Activated T-helper 1 cell treated with anti-CD3 and anti-CD28 coated beads, Interleukin-12 subunit alpha, Interleukin-12 subunit beta, Interleukin-2, Interleukin-4 antibody, amounts not matched to agents 30 ng/mL and 10 ng/mL and 1 ng/mL, durations not matched to agents 14 hours and 24 hours and 36 hours (primary cell): ENCODE measurements at places on chromosomes 6 and 20. TPM values are rescaled to one million over a fixed set of nuclear protein-coding genes. Genes with fewer than 3 reads are reported as not detected.
A peak's percentile ranks its signal among the peaks of the same experiment; 100 is the strongest.

DNA sequence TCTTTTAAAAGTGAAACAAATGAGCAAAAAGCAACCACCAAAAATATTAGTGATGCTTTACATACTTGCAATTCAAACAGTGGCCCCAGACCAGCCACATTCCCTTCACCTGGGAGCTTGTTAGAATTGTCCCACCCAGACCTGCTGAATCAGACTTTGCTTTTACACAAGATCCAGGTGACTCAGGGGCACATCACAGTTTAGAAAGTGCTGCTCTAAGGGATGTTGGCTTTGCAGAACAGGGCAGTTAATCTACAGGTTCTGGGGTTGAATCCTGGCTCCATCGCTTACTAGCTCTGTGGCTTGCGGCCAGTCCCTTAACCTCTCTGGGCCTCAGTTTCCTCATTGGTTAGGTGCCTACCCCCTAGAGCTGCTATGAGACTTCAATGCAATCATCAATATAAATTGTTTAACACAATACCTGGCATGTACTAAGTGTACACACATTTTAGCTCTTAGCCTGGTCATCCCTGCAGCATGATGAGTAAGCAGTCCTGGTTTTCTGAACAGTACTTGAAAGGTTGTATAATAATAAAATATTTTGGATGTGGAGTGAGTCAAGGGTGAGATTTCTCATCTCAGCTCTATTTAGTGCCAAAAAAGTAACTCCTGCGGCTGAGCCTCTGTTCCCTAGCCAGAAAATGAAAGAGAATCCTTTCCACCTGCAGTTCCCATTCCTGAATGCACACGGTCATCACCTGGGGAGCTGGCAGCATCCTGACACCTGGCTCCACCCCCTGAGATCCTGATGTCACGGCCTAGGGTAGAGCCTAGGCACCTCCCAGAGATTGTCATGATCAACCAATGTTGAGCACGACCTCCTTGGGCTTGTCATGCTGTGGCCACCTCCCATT is 162.7 kb downstream of the ANKRD60 start:
- DNase-seq, result no peak
- H3K4me1 ChIP-seq, result no peaks in the 10 kb centered on the region
- H3K4me3 ChIP-seq, result no peak overlapping the region
- H3K27me3 ChIP-seq, result peaks cover 13% of the 10 kb centered on the region

Gene ENPP1
- 1.0 and 1.2 TPM in 2 replicates for total RNA-seq

- no peak for DNase-seq
- H3K4me3 ChIP-seq, result no peak overlapping the region
- no peaks in the 10 kb centered on the region for H3K27me3 ChIP-seq
Measured at GRCh38 chr6:162750776-162751175, 23.0 kb downstream of the PACRG start.

GRCh38 chr6:52227495-52227894 is 16.8 kb downstream of the IL17F start:
- peak overlapping the region; percentile 2 for H3K4me3 ChIP-seq
- H3K27ac ChIP-seq, result peak overlapping the region; percentile 58
- peaks cover 51% of the 10 kb centered on the region for H3K4me1 ChIP-seq
- peak; percentile 72 for DNase-seq

- H3K27me3 ChIP-seq, result peaks cover 75% of the 10 kb centered on the region
- H3K36me3 ChIP-seq, result no peaks in the 10 kb centered on the region
- DNase-seq, result peak; percentile 38
- peaks cover 41% of the 10 kb centered on the region for H3K4me1 ChIP-seq
- peak overlapping the region; percentile 69 for H3K4me3 ChIP-seq
Measured at GRCh38 chr20:21102603-21103311, 3.4 kb downstream of the LINC00237 start.

DNA sequence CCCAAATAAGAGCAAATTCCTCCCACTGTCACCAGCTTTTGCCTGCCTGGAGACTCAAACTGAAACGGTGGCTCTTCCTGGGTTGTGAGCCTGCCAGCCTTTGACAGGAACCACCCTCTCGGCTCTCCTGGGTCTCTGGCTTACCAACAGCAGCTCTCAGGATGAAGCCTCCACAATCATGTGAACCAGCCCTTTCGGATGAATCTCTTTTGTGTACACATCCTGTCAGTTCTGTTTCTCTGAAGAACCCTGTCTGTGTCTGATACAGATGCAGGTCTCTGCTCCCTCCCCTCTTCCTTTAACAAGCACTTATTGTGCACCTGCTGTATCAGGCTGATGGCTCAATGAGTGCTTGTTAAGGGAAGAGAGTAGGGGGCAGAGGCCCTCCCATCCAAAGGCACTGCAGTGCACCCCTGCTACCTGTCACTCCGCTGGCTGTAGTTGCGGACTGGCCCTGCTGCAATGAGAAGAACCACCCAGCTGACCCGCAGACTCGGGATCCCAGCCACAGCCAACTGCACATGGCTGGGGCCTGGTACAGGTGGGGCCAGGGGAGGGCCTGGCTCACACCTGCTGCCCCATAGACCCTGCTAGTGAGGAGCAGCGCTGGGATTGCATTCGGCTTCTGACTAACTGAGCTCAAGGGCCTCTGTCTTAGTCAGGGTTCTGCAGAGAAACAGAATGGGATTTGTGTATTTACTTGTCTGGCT is 120.1 kb upstream of the PMEPA1 start:
- H3K4me3 ChIP-seq, result no peak overlapping the region
- H3K4me1 ChIP-seq, result no peaks in the 10 kb centered on the region
- H3K36me3 ChIP-seq, result no peaks in the 10 kb centered on the region
- peaks cover 3% of the 10 kb centered on the region for H3K27me3 ChIP-seq
- no peak overlapping the region for H3K27ac ChIP-seq
- DNase-seq, result no peak

DNA sequence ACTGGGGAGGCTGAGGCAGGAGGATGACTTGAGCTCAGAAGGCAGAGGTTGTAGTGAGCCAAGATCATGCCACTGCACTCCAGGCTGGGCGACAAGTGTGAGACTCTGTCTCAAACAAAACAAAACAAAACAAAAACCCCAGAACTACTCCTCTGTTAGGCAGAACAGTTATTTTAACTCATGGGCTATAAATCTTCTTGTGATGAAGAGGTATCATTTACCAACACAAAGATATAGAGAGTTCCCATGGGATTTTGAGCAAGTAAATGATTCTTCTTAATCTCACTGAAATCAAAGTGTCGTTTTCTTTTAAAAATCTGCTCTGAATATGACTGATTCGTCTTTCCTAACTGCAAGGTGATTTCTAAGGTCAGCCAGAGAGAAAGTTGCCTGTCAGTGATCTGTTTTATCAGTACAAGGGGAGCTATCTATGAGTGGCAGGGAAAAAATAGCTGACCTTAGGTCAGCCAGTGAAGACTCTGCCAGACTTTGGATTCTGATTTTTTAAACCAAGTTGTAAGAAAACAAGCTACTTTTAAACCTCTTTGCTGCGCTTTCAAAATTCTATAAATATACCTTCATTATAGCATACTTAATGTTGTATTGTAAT is 3.8 kb upstream of the DSP start:
- no peak overlapping the region for H3K27ac ChIP-seq
- H3K27me3 ChIP-seq, result peaks cover 68% of the 10 kb centered on the region
- no peaks in the 10 kb centered on the region for H3K36me3 ChIP-seq
- H3K4me3 ChIP-seq, result no peak overlapping the region
- H3K4me1 ChIP-seq, result peaks cover 6% of the 10 kb centered on the region

Gene NRSN1
- total RNA-seq, result not detected in 2 replicates
